ENCODE measurements at places on chromosomes 4 and X. TPM values are rescaled to one million over a fixed set of nuclear protein-coding genes. Genes with fewer than 3 reads are reported as not detected.
A peak's percentile ranks its signal among the peaks of the same experiment; 100 is the strongest.

DNA sequence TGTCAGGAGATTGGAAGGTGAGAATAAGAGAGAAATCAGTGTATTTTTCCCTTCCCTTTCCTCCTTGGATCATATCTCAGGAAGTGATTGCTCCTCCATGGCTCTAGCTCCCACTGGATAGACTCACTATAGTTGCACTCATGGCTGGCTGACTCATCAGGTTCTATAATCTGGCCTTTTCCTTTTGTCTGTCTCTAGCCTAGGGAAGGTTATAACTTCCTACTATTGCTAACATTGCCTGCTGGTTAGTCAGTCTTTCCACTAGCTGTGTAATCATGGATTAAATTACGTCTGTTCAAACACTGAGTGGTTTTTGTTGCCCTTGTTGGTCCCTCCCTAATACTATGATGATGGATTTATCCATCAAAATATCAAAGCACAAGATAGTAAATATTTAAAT, 195.5 kb upstream of the VEGFC start:
- peak; percentile 82 for DNase-seq

- no peak for DNase-seq
These were observed 1806.7 kb upstream of the PCDH7 start for GRCh38 chr4:28913466-28913865.

- peak; percentile 80 for DNase-seq
These were observed 7.2 kb downstream of the IL15 start for GRCh38 chr4:141643557-141643956.

DNA sequence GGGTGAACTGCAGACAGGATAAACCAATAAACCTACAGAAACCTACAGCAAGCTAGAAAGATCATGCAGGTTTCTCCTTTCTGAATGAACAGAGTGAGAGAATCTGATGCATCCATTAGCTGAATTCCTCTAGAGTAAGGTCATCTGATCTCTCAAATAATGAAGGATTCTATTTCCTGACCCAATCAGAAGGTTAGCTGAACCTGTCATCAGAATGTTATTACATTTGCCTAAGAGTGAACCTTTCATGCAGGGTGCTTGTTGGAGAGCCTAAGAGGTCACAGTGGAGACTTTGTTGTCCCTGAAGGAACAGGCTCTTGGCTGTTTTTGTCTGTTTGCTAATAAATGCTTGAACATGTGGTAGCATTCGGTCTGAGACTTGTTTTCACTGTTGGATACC, 24.0 kb downstream of the MEPE start:
- DNase-seq = no peak

GRCh38 chr4:91527056-91527455, 776.7 kb upstream of the GRID2 start:
- DNase-seq = peak; percentile 4

DNA sequence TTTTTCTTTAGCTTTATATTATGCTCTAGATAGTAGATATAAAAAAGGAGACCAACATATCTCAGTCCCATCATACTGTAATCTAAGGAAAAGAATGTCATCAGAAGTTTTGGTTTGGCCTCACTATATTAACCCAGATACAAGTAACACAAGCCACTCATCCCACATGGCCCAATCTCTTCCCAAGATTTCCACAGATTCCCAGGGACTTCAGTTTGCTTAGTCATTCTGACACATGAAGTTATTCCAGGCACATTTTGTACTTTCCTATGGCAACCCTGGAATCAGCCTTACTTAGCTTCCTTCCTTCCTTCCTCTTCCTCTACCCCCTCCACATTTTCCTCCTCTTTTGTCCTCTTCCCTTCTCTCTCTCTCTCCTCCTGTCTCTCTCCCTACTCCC, 21.7 kb upstream of the DCLK2 start:
- DNase-seq = peak; percentile 56

GRCh38 chr4:68708566-68708965, 38.1 kb upstream of the UGT2B15 start:
- DNase-seq = no peak

DNA sequence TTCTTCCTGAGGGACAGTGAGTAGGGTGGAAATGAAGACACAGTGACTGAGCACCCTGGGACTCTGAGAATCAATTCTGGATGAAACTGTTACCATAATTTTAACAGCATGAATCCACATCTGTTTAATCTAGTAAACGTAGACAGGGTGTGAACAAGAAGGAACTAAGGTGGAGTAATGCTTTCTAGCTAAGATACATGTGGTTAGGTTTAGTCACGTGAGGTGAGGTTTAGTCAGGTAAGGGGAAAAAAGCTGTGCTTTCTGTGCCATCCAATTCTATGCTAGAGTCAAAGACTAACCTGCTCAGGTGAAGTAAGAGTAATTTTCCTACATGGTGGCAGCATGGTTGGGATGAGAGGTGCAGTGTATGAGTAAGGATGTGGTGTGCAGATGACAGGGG, 54.0 kb upstream of the C4orf54 start:
- DNase-seq = no peak

GRCh38 chr4:52572936-52573485, 86.1 kb downstream of the USP46 start:
- peak; percentile 20 for DNase-seq

GRCh38 chr4:165627548-165627947, 245.5 kb upstream of the TLL1 start:
- no peak for DNase-seq

DNA sequence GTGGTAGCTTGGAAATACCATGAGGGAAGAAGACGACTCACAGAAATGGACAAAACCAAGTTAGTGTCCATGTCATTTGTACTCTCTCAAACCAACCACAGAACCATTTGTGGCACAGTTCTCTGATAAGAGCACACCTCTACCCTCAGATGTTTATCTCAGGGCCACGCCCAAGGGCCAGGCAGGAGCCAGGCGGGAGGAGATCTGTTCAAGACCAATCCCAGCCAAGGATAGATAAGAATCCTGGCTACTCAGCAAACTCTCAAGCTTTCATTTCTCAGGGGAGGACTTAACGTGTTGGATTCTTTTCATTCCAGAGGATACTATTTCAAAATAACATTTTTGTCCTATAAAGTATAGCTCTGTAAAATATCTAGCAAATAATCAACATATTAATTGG, 95.0 kb downstream of the NYX start:
- DNase-seq = no peak

GRCh38 chr4:36392024-36392423, 110.6 kb downstream of the DTHD1 start:
- peak; percentile 17 for DNase-seq

GRCh38 chrX:56726605-56727004, 2.4 kb upstream of the NBDY start:
- peak; percentile 60 for DNase-seq

DNA sequence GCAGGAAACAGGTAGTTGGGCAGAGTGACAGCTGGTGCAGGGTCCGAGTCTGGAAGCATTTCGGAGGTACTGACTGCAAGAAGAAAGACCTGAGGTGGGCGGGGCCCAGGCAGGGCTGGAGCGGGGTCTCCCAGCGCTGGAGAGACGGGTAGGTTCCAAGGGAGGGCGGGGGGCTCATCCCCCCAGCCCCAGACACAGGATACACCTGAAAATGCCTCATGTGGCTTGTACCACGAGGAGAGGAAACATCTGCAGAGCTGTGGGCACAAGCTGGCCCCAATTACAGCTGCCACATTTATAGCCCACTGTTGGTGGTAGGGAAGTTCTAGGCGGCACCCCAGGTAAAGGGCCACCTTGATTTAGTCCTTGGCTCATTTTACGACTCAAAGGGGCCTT, 38.0 kb downstream of the ELF4 start:
- no peak for DNase-seq

The EGFL6 gene
- not detected for total RNA-seq

The RHOXF1 gene
- total RNA-seq = not detected

The BTC gene
- 4.0 TPM for total RNA-seq

The MAGEB16 gene
- total RNA-seq = not detected

The PCYT1B gene
- not detected for total RNA-seq

The CLGN gene
- 10.7 TPM for total RNA-seq

The UGT2B17 gene
- total RNA-seq = not detected

The OTC gene
- not detected for total RNA-seq

All from MCF 10A (cell line).